ENCODE measurements at places on chromosomes 11 and 22. TPM values are rescaled to one million over a fixed set of nuclear protein-coding genes. Genes with fewer than 3 reads are reported as not detected.

NLRP10 gene
- total RNA-seq = not detected

SLC6A5 gene
- total RNA-seq = not detected

MUC2 gene
- total RNA-seq = not detected

- DNase-seq = peak; percentile 56
Measured at GRCh38 chr22:25494774-25495173, 69.7 kb upstream of the GRK3 start.

DNA sequence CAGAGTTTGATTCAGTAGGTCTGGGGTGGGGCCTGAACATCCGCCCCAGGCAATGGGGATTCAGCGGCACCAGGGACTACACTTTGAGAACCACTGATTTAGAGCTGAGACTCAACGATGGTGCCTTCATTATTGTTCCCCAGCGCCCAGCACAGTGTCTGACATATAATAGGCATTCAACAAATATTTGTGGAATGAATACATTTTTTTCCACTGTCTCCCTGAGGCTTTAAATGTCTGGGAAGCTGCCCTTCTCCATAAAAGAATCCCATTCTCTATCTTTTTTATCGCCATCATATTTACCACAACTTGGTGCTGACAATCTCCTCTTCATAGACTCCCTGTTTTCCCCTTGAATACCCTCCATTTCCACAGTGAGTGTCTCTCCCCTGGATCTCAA is 23.6 kb upstream of the LMO2 start:
- DNase-seq = no peak

- DNase-seq = no peak
Measured at GRCh38 chr22:33770723-33771122, 149.6 kb downstream of the LARGE1 start.

- DNase-seq = peak; percentile 70
Measured at GRCh38 chr11:69648679-69649575, 8.0 kb downstream of the CCND1 start.

DNA sequence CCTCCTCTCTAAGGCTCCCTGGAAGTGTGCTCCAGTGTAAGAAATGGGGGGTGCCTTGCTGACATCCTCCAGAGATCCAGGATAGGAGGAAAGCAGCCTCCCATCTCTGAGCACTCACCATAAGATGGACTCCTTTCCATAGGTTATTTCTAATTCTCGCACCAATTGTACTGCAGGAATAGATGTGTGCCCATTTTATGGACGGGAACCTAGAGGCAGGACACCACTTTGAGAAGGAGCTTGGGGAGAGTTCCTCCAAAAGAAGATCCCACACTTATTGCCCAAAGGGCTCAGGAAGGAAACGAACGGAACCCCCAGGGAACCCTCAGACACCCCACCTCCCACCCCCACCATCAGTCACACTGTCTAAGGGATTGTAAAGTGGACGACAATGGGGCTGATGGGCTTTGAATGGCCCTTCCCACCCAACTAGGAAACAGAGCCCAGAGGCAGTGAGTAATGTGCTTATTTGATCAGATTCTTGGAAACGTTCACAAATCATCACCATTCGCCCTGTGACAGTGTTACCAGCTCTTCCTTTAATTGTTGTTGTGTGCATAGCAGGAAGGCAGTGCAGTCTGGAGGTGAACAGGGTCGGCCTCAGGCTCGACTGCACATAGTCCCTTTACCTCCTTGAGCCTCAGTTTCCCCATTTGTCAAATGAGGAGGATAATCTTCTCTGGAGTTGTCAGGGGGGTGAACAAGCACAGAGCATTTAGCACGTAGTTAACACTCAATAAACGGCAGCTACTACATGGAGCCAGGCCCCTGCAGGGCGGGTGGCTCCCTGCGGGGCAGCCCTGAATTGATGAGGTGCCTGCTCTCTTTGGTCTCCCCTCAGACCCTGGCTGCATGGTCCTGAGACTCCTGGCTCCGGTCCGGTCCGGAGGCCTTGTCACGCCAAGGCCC is 8.4 kb upstream of the MN1 start:
- DNase-seq = no peak

- peak; percentile 67 for DNase-seq
Measured at GRCh38 chr11:29293825-29294224, 723.0 kb downstream of the KCNA4 start.

Data from A673 (cell line).